Mesothelial cell of epicardium (in vitro differentiated cells): ENCODE measurements at places on chromosomes 6 and 20.

GRCh38 chr6:151131324-151132007 lies 108.3 kb upstream of the AKAP12 start:
- no peak overlapping the region for H3K27ac ChIP-seq
- peaks cover 6% of the 10 kb centered on the region for H3K36me3 ChIP-seq
- H3K4me3 ChIP-seq, result no peak overlapping the region
- DNase-seq, result no peak
- peaks cover 6% of the 10 kb centered on the region for H3K4me1 ChIP-seq

- no peaks in the 10 kb centered on the region for H3K27me3 ChIP-seq
- peak overlapping the region; percentile 99 for H3K27ac ChIP-seq
- no peak for DNase-seq
- peaks cover 19% of the 10 kb centered on the region for H3K4me1 ChIP-seq
- peaks cover 20% of the 10 kb centered on the region for H3K36me3 ChIP-seq
Observed at GRCh38 chr6:143844006-143844405, 868 bp downstream of the LTV1 start.

DNA sequence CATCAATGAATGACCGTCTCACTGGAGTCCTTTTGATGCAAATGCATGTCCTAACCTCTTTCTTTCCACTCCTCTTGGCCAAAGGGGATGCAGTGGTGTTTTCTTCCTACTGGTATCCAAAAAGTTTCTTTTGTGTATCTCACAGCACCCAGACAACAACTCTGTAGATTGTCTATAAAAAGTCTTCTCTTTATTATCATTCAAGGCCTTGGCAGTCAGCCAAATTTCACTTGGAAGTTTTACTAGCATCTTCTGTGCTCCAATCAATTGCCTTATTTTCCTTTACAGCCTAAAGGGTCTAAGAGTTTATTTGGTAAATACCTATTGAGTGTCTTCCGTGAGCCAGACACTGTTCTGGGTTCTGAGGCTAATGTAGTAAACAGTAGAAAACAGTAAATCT lies 150.2 kb upstream of the RNF217 start:
- no peaks in the 10 kb centered on the region for H3K36me3 ChIP-seq
- H3K4me1 ChIP-seq, result peaks cover 6% of the 10 kb centered on the region
- peaks cover 18% of the 10 kb centered on the region for H3K27me3 ChIP-seq

GRCh38 chr6:26421259-26422144 lies 18.8 kb upstream of the BTN3A3 start:
- H3K4me3 ChIP-seq, result no peak overlapping the region
- H3K27ac ChIP-seq, result no peak overlapping the region
- peak; percentile 64 for DNase-seq
- H3K36me3 ChIP-seq, result peaks cover 26% of the 10 kb centered on the region
- H3K4me1 ChIP-seq, result peaks cover 15% of the 10 kb centered on the region

DNA sequence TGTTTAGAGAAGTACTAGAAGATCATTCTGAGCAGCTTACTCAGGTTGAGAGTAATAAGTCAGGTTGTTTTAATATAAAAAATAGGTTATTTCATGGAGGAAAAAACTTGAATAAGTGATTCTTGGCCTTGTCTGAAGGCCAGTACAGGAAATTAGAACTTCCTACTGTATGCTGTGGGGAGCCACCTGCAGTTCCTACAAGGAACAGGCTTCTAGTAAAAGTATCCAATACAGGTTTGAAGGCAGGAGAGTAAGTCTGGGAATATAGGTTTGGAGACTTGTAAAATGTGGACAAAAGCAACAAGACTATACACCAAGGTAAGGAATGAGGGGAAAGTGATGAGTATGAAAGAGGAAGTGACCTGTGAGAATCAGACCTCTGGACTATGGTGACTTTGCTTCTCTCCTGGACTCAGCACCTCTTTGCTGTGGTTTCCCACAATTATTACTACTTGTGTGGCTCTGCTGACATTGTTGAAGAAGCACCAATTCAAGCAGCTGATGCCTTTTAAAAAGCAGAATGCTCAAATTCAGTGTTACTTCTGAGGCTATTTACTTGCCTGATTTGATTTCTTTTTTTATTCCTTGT lies 278.6 kb downstream of the TBC1D7 start:
- DNase-seq, result no peak
- H3K4me1 ChIP-seq, result no peaks in the 10 kb centered on the region
- no peak overlapping the region for H3K4me3 ChIP-seq
- H3K27me3 ChIP-seq, result peaks cover 53% of the 10 kb centered on the region
- H3K27ac ChIP-seq, result no peak overlapping the region

DNA sequence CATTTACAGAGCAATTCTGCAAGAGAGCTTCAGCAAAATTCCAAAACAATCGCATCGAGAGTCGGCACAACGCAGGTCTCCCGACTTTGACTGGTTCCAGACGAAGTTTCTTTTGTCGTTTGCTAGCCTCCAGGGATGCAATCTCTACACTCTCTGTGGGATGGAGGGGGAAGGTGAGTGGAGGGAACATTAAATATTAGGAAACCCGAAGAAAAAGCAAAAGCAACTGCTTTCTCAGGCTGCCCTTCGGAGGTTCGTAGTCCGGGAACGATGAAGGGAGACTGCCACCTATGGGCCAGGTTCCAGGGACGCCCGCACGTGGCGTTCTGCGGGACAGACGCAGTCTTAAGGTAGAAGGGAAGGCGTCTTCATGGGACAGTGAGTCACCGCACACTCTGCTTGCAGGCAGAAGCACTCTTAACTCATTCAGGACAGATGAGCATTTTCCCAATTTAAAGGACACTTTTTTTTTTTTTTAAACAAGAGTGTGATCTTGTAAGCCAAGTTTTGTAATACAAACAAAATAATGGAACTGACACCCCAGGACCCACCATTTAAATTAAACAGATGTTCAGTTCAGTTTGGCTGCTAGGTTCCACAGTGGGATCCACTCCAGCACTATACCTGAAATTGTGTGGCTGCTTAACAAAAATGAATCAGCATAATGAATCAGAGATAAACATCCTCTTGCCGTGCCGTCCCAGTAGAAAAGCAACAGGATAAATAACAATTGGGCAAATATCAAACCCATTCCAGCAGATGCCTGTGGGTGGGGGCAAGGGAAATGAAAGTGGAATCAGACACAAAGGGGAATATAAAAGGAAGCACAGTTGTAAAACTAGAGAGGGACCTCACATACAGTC lies 65.8 kb upstream of the ARMC2 start:
- H3K27me3 ChIP-seq, result no peaks in the 10 kb centered on the region
- peaks cover 16% of the 10 kb centered on the region for H3K4me1 ChIP-seq
- DNase-seq, result peak; percentile 84
- peak overlapping the region; percentile 82 for H3K4me3 ChIP-seq
- H3K27ac ChIP-seq, result peak overlapping the region; percentile 76

DNA sequence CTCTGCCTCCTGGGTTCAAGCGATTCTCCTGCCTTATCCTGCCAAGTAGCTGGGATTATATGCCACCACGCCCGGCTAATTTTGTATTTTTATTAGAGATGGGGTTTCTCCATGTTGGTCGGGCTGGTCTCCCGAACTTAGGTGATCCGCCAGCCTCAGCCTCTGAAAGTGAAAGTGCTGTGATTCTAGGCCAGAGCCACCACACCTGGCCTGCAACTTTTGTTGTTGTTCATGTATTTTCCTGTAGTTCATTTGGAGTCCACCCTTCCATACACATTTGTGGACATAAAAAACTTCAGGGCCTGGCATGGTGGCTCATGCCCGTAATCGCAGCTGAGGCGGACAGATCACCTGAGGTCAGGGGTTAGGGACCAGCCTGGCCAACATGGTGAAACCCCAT lies 14.5 kb downstream of the HSPA1B start:
- peaks cover 27% of the 10 kb centered on the region for H3K36me3 ChIP-seq
- no peak overlapping the region for H3K4me3 ChIP-seq
- no peak overlapping the region for H3K27ac ChIP-seq
- H3K4me1 ChIP-seq, result peaks cover 11% of the 10 kb centered on the region
- no peaks in the 10 kb centered on the region for H3K27me3 ChIP-seq

GRCh38 chr6:152117156-152118133 lies 310.0 kb downstream of the ESR1 start:
- peaks cover 1% of the 10 kb centered on the region for H3K27me3 ChIP-seq
- no peaks in the 10 kb centered on the region for H3K4me1 ChIP-seq

GRCh38 chr20:25360631-25361286 lies 29.9 kb downstream of the ABHD12 start:
- H3K27me3 ChIP-seq, result no peaks in the 10 kb centered on the region
- H3K27ac ChIP-seq, result peak overlapping the region; percentile 97
- peak overlapping the region; percentile 33 for H3K4me3 ChIP-seq
- peaks cover 17% of the 10 kb centered on the region for H3K4me1 ChIP-seq
- peaks cover 8% of the 10 kb centered on the region for H3K36me3 ChIP-seq

DNA sequence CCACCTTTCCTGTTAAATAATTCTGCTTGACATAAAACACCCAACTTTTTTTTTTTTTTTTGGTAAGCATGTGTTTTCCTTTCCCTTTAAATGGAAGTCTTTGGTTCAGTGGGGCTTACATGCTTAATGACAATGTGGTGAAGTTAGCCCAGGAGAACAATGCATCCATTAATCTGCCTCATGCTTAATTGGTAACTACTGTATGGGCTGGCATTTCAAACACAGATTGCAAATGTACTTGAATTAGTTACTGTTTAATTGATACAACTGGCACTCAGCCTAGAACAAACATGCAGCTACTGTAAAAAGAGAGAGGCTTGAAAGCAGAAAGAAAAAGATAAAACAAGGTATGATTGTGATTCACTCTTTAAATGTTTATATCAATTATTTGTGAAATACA lies 483.6 kb upstream of the NOX3 start:
- DNase-seq, result no peak
- H3K4me3 ChIP-seq, result no peak overlapping the region
- peaks cover 6% of the 10 kb centered on the region for H3K4me1 ChIP-seq
- H3K36me3 ChIP-seq, result no peaks in the 10 kb centered on the region
- H3K27ac ChIP-seq, result no peak overlapping the region

- peaks cover 4% of the 10 kb centered on the region for H3K36me3 ChIP-seq
- no peak for DNase-seq
- peaks cover 27% of the 10 kb centered on the region for H3K4me1 ChIP-seq
- no peak overlapping the region for H3K27ac ChIP-seq
Observed at GRCh38 chr6:6003621-6004366, 2.9 kb downstream of the NRN1 start.

- no peak overlapping the region for H3K27ac ChIP-seq
- H3K4me3 ChIP-seq, result no peak overlapping the region
- DNase-seq, result no peak
- H3K27me3 ChIP-seq, result peaks cover 28% of the 10 kb centered on the region
- H3K4me1 ChIP-seq, result peaks cover 7% of the 10 kb centered on the region
Observed at GRCh38 chr20:52524861-52525260, 333.3 kb upstream of the ZFP64 start.

GRCh38 chr6:169165561-169166300 lies 87.9 kb downstream of the THBS2 start:
- H3K27ac ChIP-seq, result no peak overlapping the region
- H3K4me1 ChIP-seq, result peaks cover 8% of the 10 kb centered on the region
- H3K27me3 ChIP-seq, result no peaks in the 10 kb centered on the region
- no peak overlapping the region for H3K4me3 ChIP-seq

DNA sequence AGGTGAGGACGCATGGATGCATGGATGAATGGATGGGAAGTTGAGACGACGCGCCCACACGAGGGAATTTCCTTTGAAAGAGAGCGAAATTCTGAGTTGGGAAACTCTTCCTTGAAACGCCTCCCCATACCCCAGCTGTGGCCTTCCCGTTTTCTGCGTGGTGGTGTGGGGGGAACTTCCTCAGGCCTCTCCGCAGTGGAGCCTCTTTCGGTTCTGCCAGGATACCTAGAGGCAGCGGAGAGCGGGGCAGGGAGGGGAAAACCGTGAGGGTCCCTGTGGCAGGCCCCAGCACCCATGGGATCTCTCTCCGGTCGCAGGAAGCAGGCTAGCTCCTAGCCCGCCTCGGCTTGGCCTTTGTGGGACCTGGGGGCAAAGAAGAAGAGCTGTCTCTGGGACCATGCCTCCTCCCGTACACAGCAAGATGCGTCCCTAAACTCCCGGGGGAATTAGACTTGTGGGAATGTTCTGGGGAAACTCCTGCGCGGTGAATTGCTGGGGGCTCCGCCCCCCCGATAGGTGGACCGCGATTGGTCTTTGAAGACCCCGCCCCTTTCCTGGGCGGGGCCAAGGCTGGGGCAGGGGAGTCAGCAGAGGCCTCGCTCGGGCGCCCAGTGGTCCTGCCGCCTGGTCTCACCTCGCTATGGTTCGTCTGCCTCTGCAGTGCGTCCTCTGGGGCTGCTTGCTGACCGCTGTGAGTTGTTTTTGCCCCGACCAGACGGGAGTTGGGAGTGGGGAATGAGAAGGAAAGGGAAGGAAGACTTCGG lies at the start of gene CD40:
TSS of gene CD40 (plus strand) at position 611 of the 764 bp plus-strand sequence. CDS start at position 641, 30 bp downstream.
- no peaks in the 10 kb centered on the region for H3K36me3 ChIP-seq
- peaks cover 7% of the 10 kb centered on the region for H3K4me1 ChIP-seq
- peak; percentile 75 for DNase-seq
- peak within 1 kb of the TSS; percentile 81 for H3K4me3 ChIP-seq
- H3K27ac ChIP-seq, result peak within 1 kb of the TSS; percentile 68
- peaks cover 51% of the 10 kb centered on the region for H3K27me3 ChIP-seq

DNA sequence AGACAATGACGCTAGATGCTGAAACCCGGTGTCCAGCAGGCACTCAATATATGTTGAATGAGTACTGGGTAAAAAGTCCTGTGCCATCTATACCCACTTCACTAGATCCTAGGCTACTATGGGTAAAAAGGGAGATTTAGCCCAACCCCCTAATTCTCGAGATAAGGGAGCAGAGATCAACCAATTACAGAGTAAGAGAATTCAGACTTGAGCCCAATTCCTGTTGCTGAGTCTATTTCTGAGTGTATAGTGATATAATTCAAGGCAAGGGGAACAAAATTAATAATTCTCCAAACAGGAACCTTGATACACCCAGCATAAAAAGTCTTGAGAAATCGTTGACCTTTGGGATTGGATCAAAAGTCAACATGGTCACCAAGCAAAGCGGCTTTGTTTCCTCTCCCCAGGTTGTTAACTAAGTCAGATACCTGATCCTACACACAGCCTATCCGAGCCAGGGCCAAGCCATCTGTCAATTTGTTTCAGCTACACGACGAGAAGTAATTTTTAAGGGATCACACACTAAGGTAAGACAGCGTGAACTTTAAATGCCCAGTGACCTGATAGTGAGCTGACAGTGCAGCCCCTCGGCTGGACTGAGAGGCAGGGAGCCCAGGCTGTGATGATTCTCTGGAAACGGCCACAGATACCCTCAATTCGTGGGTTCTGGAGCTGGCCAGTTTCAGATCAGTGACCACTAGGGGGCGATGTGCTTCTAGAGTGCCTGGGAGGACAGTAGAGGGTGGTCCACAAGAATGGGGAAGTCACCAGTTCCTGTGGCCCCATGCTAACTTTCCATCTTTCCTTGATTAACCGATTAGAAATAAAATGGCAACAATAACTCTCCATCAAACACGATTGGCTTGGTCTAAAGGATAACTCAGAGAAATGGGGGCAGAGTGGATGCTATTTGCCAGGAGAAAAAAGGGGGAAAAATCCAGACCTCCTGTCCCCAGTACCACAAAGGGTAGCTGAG lies 46.2 kb downstream of the SLC22A23 start:
- peaks cover 31% of the 10 kb centered on the region for H3K4me1 ChIP-seq
- H3K4me3 ChIP-seq, result no peak overlapping the region
- peaks cover 17% of the 10 kb centered on the region for H3K36me3 ChIP-seq
- peak; percentile 53 for DNase-seq
- H3K27me3 ChIP-seq, result no peaks in the 10 kb centered on the region

- peaks cover 6% of the 10 kb centered on the region for H3K36me3 ChIP-seq
- H3K27me3 ChIP-seq, result no peaks in the 10 kb centered on the region
- DNase-seq, result no peak
- no peak overlapping the region for H3K27ac ChIP-seq
Observed at GRCh38 chr6:146946559-146946958, 257.7 kb upstream of the STXBP5 start.

- no peak overlapping the region for H3K4me3 ChIP-seq
- no peak for DNase-seq
- H3K27ac ChIP-seq, result no peak overlapping the region
- peaks cover 10% of the 10 kb centered on the region for H3K4me1 ChIP-seq
- H3K27me3 ChIP-seq, result no peaks in the 10 kb centered on the region
- H3K36me3 ChIP-seq, result no peaks in the 10 kb centered on the region
Observed at GRCh38 chr6:169141671-169142537, 111.7 kb downstream of the THBS2 start.
